ENCODE measurements at places on chromosomes 7 and 10. TPM values are rescaled to one million over a fixed set of nuclear protein-coding genes. Genes with fewer than 3 reads are reported as not detected.
A peak's percentile ranks its signal among the peaks of the same experiment; 100 is the strongest.

DNA sequence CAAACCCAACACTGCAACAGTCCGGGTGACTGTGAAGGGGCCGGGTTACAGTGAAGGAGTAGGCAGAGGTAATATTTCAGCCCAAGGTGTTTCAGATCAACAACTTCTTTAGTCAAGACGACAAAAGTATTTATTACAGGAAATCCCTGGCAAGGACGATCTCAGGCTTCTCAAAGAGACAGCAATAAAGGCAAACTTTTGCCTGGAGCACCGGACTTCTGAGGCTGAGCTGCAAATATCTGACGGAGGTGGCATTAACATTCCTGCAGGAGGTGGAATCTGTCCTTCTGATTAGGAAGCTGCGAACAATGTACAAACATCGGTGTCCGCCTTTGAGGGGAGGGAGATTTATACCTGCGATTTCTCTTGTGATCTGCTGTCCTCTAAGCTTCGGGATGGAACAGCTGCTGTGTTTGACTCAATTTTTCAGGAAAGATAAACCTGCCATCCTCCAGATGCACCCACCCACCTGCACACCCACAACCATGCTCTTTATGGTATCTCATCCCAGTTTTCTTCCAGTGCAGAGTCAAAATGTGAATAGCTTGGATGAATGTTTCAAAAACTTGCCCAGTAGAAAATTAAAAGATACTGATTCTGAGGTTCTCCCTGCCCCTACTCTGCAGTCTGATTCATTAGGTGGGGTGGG is 32.1 kb downstream of the EMX2 start:
- H3K27ac ChIP-seq: no peak overlapping the region
- no peak overlapping the region for H3K4me3 ChIP-seq
- H3K4me1 ChIP-seq: no peaks in the 10 kb centered on the region
- H3K36me3 ChIP-seq: no peaks in the 10 kb centered on the region
- H3K27me3 ChIP-seq: peaks cover 7% of the 10 kb centered on the region
- no peak for DNase-seq

- H3K36me3 ChIP-seq: no peaks in the 10 kb centered on the region
- peaks cover 90% of the 10 kb centered on the region for H3K27me3 ChIP-seq
- peak overlapping the region; percentile 43 for H3K4me3 ChIP-seq
- DNase-seq: peak; percentile 51
- H3K27ac ChIP-seq: no peak overlapping the region
Observed at GRCh38 chr10:100730725-100731406, 14.5 kb upstream of the PAX2 start.

- H3K4me3 ChIP-seq: no peak overlapping the region
- no peaks in the 10 kb centered on the region for H3K27me3 ChIP-seq
- H3K4me1 ChIP-seq: no peaks in the 10 kb centered on the region
- no peaks in the 10 kb centered on the region for H3K36me3 ChIP-seq
- no peak overlapping the region for H3K27ac ChIP-seq
- DNase-seq: no peak
Observed at GRCh38 chr10:131004276-131004675, 307.2 kb downstream of the TCERG1L start.

- H3K4me1 ChIP-seq: peaks cover 94% of the 10 kb centered on the region
- DNase-seq: peak; percentile 82
- peaks cover 6% of the 10 kb centered on the region for H3K36me3 ChIP-seq
- H3K4me3 ChIP-seq: peak overlapping the region; percentile 60
Observed at GRCh38 chr10:11145495-11145855, 127.8 kb downstream of the CELF2 start.

GRCh38 chr10:88108115-88108610 is 244.7 kb downstream of the PTEN start:
- no peak overlapping the region for H3K27ac ChIP-seq
- DNase-seq: no peak
- no peaks in the 10 kb centered on the region for H3K36me3 ChIP-seq
- no peak overlapping the region for H3K4me3 ChIP-seq
- peaks cover 5% of the 10 kb centered on the region for H3K27me3 ChIP-seq

DNA sequence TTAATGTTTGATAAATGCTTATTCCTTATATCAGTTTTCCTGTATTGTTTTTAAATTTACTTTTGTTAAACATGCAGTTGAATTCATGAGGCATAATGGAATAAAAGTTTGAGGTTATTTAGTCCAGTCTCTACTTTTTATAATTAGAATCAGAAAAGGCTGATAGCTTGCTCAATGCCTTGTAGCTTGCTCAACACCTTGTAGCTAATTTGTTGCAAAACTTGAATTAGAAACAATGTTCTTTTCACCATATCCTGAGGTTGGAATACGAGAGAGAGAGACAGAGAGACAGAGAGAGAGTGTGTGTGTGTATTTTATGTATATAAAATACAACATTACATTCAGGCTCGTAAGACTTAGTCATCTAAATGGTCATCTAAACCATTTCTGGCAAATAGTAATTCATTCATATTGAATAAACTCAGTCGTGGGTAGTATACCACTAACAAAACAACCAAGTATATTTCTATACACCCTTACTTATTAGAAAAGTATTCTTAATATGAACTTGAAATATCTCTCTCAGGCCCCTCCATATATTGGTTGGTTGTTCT is 243.5 kb downstream of the ADK start:
- no peaks in the 10 kb centered on the region for H3K4me1 ChIP-seq
- no peak overlapping the region for H3K27ac ChIP-seq
- no peak overlapping the region for H3K4me3 ChIP-seq
- H3K36me3 ChIP-seq: peaks cover 26% of the 10 kb centered on the region
- H3K27me3 ChIP-seq: no peaks in the 10 kb centered on the region
- DNase-seq: no peak

- peaks cover 2% of the 10 kb centered on the region for H3K36me3 ChIP-seq
- no peak overlapping the region for H3K4me3 ChIP-seq
- H3K27ac ChIP-seq: no peak overlapping the region
- DNase-seq: no peak
- H3K4me1 ChIP-seq: peaks cover 39% of the 10 kb centered on the region
- H3K27me3 ChIP-seq: no peaks in the 10 kb centered on the region
Observed at GRCh38 chr7:106731646-106732444, 70.9 kb upstream of the CCDC71L start.

DNA sequence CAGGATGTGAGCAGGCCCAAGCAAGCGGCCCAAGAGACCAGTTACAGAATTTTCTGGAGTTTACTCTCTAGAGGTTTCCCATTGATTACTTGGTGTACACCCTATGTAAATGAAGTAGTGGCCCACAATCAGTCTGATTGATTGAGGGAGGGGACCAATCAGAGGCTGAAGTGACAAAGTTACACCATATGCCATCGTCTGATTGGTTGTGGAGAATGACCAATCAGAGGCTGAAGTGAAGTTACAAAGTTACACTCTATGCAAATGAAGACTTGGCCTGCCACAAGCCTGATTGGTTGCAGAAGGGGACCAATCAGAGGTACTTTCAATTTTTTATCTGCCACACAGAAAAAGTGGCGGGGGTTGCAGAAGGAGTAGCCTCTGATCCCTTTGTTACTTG is 83.7 kb downstream of the KIF20B start:
- H3K4me1 ChIP-seq: peaks cover 7% of the 10 kb centered on the region
- H3K27me3 ChIP-seq: peaks cover 3% of the 10 kb centered on the region

GRCh38 chr10:59991661-59992060 is 85.3 kb upstream of the CCDC6 start:
- H3K27me3 ChIP-seq: peaks cover 33% of the 10 kb centered on the region
- peaks cover 4% of the 10 kb centered on the region for H3K4me1 ChIP-seq
- no peak overlapping the region for H3K4me3 ChIP-seq
- no peak for DNase-seq
- H3K36me3 ChIP-seq: no peaks in the 10 kb centered on the region

The GRID1 gene
- not detected for total RNA-seq

DNA sequence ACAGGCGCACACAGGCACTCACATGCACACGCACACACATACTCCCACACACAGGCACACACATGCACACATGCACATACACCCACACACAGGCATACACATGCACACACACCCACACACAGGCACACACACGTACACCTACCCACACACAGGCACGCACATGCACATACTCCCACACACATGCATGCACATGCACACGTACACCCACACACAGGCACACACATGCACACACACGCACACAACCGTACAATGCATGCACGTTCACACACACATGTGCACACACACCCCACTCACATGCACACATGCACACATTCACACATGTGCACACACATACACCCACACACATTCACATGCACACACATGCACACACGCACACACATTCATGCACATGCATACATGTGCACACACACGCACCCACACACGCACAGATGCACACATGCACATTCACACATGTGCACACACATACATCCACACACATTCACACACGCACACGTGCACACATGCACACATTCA is 59.3 kb downstream of the MKI67 start:
- H3K27ac ChIP-seq: no peak overlapping the region
- no peak overlapping the region for H3K4me3 ChIP-seq
- peaks cover 77% of the 10 kb centered on the region for H3K36me3 ChIP-seq
- peaks cover 67% of the 10 kb centered on the region for H3K4me1 ChIP-seq

GRCh38 chr10:17290226-17290625 is 62.2 kb downstream of the VIM start:
- no peaks in the 10 kb centered on the region for H3K4me1 ChIP-seq
- no peaks in the 10 kb centered on the region for H3K36me3 ChIP-seq
- H3K27ac ChIP-seq: no peak overlapping the region
- no peak for DNase-seq
- H3K4me3 ChIP-seq: no peak overlapping the region

GRCh38 chr10:98814470-98814869 is 367.7 kb upstream of the HPS1 start:
- H3K27me3 ChIP-seq: no peaks in the 10 kb centered on the region
- H3K36me3 ChIP-seq: no peaks in the 10 kb centered on the region
- DNase-seq: no peak
- H3K4me1 ChIP-seq: no peaks in the 10 kb centered on the region
- H3K4me3 ChIP-seq: no peak overlapping the region

DNA sequence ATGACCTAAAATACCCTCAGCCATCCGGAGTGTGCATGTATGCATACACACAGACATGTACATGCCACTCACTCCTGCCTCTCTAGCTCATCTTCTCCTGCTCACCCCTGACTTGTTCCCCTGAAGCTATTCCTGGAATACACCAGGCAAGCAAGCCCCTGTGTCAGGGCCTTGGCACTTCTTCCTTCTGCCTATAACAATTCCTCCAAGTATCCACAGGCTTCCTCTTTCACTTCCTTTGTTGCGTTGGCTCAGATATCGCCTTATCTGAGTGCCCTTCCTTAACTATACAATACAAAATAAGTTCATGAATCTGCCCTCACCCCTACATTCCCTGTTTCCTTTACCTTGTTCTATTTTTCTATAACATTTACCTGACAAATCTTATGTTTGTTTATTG is 88.8 kb downstream of the NOD1 start:
- H3K4me3 ChIP-seq: no peak overlapping the region
- H3K4me1 ChIP-seq: peaks cover 2% of the 10 kb centered on the region
- no peaks in the 10 kb centered on the region for H3K27me3 ChIP-seq
- DNase-seq: no peak

The MOGAT3 gene
- total RNA-seq: not detected

The FOXI2 gene
- total RNA-seq: not detected

GRCh38 chr7:80923211-80923612 is 4.4 kb upstream of the SEMA3C start:
- peaks cover 19% of the 10 kb centered on the region for H3K27me3 ChIP-seq
- peaks cover 4% of the 10 kb centered on the region for H3K4me1 ChIP-seq
- H3K4me3 ChIP-seq: no peak overlapping the region
- no peak overlapping the region for H3K27ac ChIP-seq

DNA sequence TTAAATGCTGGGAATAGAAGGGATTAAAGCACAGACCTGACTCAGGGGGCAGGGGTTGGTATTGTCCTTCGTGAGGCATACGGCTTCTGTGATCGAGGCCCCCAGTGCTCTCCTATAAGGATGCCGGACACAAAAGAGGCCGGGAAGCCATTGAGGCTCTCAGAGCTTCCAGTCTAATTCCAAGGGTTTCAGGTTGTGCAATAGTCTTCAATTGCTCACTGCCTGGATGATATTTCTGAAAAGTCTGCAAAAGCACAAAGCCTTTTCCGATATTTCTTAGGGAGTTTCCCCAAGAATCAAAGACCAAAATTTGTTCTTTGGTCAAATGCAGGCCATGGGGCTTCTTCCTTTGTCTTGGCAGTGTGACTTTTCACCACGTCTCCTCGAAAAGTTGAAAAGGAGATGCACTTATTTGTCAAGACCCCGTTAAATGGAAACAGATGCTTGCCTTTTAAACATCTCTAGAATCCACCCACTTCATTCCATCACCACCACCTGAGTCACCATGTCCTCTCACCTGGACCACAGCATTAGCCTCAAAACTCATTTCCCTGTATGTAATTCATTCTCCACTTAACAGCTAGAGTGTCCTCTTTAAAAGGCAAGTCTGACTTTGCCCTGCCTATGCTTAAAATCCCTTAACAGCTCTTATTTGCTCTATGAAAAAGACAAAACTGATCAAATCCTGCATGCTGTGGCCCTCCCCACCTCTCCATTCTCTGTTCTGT is 134.8 kb upstream of the NAMPT start:
- H3K27ac ChIP-seq: no peak overlapping the region
- H3K4me1 ChIP-seq: peaks cover 45% of the 10 kb centered on the region
- DNase-seq: no peak
- H3K4me3 ChIP-seq: no peak overlapping the region

DNA sequence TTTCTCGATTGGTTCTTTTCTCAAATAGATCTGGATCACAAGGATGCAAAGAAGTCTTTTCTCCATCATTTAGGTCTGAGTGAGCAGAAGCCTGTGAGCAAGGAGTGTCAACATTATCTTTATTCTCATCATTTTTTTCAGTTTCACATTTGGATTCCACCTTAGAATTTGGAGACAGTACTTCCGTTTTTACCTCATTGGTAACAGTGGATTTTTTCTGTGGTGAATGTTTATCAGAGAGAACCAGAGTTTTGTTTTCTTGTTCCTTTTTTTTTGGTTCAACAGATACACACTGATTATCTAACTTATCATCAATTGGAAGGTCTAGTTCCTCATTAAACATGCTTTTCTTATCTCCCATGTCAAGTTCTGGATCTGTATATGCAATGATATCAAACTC is 151.3 kb downstream of the GALNT11 start:
- peaks cover 59% of the 10 kb centered on the region for H3K36me3 ChIP-seq
- no peaks in the 10 kb centered on the region for H3K27me3 ChIP-seq
- no peak overlapping the region for H3K4me3 ChIP-seq
- H3K4me1 ChIP-seq: peaks cover 20% of the 10 kb centered on the region

GRCh38 chr7:30237271-30237695 is 47.1 kb upstream of the ZNRF2 start:
- H3K4me3 ChIP-seq: no peak overlapping the region
- DNase-seq: no peak
- no peak overlapping the region for H3K27ac ChIP-seq
- H3K36me3 ChIP-seq: no peaks in the 10 kb centered on the region
- H3K27me3 ChIP-seq: peaks cover 3% of the 10 kb centered on the region
- H3K4me1 ChIP-seq: peaks cover 9% of the 10 kb centered on the region

DNA sequence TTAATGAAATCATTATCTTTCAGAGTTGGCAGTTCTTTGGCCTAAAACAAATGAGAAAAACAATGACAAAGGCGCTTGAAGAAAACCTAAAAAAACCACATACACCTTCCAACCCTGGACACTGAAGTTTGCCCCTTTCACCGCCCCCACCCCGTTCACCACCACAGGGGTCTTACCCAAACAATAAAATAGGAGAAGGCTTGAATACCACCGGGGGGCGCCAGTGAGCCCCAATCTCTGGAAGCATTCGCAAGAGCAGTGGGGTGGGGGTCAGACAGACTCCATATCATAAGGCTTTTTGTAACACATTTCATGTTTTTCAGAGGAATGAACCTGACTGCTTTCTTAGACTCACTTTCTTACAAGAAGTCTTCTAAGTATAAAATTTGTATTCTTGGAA is 163.6 kb downstream of the PIP4K2A start:
- no peaks in the 10 kb centered on the region for H3K27me3 ChIP-seq
- peaks cover 54% of the 10 kb centered on the region for H3K36me3 ChIP-seq
- H3K27ac ChIP-seq: peak overlapping the region; percentile 52

GRCh38 chr7:65979583-65980477 is 2.2 kb downstream of the GUSB start:
- no peak for DNase-seq
- peaks cover 19% of the 10 kb centered on the region for H3K4me1 ChIP-seq
- peak overlapping the region; percentile 96 for H3K27ac ChIP-seq
- peak overlapping the region; percentile 91 for H3K4me3 ChIP-seq
- no peaks in the 10 kb centered on the region for H3K27me3 ChIP-seq

The ALDH18A1 gene
- 44.7 TPM for total RNA-seq

All from activated CD4-positive, alpha-beta memory T cell treated with anti-CD3 and anti-CD28 coated beads, Interleukin-2, amount 10 ng/mL, durations not matched to agents 7 days and 5 days (primary cell).